ENCODE measurements at places on chromosomes 3 and 15.
A peak's percentile ranks its signal among the peaks of the same experiment; 100 is the strongest.

DNA sequence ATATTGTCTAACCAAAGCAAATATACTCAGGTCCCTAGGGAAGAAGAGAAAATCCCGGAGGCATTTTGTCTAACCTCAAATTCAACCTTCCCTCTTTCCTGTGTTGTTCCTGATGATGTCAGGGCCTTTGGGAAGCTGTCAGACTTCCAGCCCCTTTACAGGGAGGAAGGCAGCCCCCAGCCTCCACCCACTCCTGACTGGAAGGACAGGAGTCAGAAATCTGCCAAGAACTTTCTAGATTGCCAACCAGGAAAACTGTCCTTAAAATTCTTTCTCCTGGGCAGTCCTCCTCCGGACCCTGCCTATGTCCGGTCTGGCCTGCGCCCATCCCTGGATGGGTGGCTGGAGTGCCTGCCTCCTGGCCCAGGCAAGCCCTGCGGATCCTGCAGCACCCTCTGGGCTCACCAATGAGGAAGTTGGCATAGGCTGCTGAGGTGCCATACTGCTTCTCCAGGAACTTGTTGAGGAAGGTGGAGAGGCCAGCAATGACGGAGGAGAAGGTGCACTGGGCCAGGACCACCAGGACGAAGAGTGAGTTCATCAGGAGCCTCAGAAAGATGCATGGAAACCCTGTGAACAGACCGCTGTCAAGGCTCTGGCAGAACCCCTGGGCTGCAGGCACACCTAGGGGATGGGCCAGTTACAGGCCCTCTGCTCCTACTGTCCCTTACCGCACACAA is 52.6 kb upstream of the RAB6B start:
- no peak for DNase-seq

DNA sequence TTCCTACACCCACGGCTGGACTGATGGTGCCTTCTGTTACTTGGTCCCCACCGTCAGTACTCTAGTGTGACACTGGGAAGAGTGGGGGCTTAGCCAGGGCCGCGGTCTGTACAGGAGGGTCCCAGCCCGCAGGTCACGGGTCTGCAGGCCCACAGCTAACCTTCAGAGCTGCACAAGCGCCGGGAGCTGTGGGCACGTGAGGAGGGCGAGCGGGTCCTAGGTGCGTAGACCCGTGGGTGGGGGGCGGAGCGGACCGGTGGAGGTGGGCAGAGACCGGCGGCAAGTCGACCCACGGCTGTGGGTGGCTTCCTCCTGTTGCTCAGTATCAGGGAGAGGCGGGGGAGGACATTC is 1.2 kb downstream of the TNFAIP8L3 start:
- no peak for DNase-seq

DNA sequence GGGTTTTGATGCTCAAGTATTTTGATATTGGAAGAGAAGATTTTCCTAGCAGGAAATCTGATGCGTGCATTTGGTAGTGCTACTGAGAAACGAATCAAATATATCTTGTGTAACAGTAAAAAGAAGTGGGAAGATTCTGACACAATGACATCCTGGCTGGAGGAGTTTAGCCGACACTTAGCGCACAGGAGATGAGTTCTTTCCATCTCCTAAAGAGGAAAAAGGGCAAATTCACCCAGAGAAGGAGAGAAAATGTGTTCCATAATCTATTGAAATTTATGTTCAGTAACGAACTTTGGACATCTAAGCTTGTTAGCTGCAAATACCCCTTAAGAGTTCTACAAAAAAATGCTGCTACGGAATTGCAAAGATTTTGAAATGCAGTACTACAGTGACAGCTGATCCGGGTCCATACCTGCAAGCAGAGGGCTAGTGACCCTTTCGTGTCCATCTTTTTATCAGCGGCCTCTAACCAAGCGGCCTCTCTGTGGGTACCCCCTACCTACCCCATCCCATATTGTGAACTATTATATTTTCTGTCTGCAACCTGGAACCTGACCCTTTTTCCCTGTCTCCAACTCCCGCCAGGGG is 971 bp downstream of the CPOX start:
- no peak for DNase-seq

DNA sequence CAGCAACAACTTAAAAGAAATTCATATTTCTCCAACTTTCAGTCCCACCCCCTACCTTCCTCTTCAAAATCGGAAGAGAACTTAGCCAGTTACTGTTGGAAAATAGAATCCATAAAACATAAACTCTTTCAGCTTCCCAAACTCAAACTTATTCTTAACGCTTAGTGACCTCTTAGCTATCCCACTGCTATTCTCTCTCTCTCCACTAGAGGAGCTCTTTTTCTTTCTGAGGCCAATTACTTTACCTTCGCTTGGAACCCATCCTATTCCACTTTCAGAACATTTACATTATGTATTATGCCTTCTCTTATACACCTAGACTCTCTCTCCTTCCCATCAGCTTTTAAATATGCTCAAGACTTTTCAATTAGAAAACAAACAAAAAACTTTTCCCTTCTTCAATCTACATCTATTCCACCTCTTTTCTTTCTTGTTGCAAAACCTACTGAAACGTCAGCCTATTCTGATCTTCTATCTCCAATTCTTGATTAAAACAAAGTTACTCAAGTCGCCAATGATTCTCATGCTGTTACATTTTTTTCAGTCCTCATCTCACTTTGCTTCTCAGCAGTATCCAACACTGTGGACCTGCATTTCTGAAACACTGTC is 13.4 kb upstream of the GHSR start:
- peak; percentile 55 for DNase-seq

DNA sequence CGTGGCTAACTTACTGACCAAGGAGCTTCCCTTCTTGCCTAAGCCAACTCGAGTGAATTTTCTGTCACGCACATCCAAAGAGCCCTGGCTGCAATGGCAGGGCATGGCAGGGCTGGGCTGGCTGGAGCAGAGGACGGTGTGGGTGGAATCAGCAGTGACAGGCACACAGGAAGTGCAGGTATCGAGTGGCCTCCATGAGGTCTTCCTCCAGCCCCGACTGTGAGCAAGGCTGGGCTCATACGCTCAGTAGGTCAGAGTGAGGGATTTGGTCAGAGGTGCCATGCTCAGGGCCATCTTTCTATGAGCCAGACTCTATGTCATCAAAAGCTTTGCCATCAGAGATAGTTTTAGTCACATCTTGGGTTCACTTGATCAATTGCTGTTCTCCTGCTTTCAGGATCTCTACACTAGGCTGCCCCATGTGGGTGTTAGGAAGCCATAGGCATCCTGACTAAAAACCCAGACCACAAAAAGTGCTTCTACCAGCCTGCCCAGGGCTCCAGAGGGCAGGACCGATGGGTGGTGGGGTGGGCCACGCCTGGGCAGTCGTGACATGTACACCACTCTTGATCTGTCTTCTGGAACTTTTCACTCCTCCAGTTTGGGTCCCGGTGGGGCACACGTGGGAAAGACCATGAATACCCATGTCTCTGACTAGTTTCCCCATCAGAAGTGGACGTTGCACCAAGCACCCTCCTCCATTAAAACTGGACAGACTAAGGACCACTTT is 22.6 kb upstream of the COMMD4 start:
- no peak for DNase-seq

DNA sequence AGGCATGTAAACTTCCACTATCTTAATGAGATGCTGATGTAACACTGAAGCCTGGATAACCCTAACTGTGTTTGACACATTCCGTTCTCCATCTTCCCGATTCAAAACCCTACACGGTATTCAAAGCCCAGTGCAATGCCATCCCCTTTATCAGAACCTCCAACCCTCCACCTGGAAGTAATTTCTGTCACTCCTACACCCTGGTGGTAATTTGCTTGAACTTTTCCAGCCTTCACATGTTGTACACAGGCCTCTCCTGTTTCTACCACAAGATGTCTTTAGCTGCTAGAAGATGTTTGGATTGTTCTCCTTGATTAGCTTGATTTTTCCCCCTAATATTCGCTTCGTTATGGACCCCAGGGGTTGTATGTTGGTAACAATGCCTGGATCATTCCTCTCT is 208.9 kb downstream of the CHST2 start:
- DNase-seq, result no peak

GRCh38 chr3:73192036-73192738 is 130.7 kb downstream of the EBLN2 start:
- DNase-seq, result no peak

All from CD4-positive, alpha-beta T cell treated with Interleukin-1 beta for 1 hour (primary cell).